ENCODE measurements at places on chromosomes 5 and 9.

DNA sequence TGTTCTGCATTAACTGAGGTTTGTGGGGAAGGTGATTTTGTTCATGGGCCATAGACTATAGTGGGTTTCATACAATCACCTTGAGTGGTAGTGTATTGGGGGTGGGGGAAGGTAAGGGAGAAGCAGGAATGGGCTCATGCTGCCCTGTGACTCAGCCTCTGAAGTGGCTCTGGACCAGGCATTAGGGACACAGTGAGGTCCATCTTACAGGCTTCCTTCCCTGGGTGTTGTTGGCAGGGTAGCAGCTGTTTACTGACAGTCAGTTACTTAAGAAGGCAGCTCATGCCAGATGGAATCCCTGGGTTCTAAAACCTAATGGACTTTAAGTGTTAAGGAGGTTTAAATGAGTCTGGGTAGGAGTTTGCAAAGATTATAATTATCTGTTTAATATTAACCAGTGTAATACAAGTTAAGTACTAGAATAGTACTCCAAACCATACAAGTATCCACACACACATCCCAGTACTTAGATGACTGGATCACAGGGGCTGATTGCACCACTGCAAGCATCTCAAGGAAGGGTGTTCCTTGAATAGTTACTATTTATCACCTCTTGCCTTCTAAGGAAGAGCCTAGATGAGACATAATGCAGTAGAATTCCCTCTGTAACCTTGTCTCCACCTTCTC lies 59.3 kb downstream of the CAST start:
- DNase-seq: no peak

- DNase-seq: no peak
These were observed 11.9 kb upstream of the EQTN start for GRCh38 chr9:27308691-27309390.

GRCh38 chr9:125172031-125172755 lies 17.4 kb downstream of the PPP6C start:
- no peak for DNase-seq

GRCh38 chr9:5336688-5337087 lies 3.0 kb downstream of the RLN1 start:
- DNase-seq: no peak

DNA sequence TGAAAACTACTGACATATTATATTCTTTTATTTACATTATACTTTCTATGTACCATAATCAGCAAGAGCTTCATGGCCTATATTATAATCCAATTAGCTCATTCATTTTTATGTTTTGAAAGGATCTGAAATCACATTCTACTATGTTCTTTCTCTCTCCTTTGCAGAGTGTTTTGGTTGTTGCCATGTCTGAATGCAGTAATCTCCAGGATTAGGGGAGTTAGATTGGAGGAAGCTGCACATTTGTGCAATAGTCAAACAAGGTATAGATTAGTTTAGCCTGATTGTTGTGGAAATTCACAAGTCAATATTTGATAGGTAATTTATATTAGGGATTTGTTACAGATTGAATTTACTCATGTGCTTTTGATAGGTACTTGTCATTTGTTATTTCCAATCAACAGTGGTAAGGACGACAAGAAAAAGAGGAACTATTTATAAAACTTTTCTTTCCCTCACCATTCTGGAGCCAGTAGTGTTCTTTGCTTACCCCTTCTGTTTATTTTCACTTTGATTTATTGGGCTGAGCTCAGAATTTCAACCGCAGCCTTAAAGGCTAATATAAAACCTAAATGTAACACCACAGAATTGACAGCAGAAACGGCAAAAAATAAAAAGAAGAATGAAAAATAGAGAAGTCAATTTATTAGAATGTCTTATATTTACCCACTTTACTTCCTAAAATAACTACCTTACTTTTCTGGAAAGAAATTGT lies 597.0 kb downstream of the CHSY3 start:
- no peak for DNase-seq

GRCh38 chr9:86041311-86041741 lies 58.0 kb downstream of the GOLM1 start:
- peak; percentile 68 for DNase-seq

DNA sequence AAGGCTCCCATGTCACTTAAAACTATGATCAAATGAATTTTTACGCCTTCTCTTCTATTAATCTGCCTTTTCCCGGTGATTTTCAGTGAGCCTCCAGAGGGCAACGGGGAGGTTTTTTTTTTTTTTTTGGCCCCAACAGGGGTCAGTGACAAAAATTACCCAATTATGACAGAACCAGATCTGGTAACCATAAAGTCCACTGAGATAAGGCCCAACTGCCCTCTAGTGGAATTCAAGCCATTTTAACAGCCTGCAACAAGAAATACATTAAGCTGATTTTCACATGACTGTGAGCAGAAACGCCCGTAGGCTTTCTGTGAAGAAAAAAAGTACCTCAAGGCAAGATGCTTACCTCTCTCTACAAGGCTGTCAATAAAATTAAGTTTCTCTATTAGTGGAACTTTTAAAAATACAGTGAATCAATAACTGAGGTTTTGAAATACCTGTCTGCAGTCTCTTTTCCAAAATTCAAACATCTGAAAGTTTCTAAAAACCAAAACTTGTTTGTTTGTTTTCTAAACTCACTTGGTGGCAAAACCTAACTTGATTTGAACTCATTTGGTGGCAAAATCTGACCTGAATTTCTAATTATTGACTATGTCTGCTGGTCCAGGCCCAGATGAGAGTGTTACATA lies 49.7 kb upstream of the FST start:
- no peak for DNase-seq

DNA sequence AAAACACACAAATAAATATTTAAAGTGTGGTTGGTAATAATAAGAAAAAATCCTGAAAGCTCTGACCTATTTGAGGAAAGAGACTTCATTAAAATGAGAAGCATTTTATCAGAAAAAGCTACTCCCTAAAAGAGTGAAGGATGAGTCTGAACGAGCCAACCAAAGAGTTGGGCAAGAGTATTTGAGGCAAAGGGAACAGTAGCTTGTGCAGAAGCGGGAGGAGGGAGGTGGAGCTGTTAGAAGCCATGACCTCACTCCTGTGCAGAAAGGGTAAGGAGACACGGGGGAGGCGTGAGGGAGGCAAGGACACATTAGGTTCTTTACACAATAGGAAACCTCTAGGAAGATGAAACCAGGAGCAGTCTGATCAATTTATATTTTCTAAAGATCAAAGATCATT lies 29.4 kb downstream of the SH3RF2 start:
- no peak for DNase-seq

GRCh38 chr5:90558344-90559192 lies at the start of gene ADGRV1:
Gene ADGRV1 (plus strand): TSS chr5:90558797. CDS start chr5:90558896, 99 bp downstream.
- DNase-seq: peak; percentile 70

- no peak for DNase-seq
These were observed 254.5 kb upstream of the EFNA5 start for GRCh38 chr5:107925200-107925599.

DNA sequence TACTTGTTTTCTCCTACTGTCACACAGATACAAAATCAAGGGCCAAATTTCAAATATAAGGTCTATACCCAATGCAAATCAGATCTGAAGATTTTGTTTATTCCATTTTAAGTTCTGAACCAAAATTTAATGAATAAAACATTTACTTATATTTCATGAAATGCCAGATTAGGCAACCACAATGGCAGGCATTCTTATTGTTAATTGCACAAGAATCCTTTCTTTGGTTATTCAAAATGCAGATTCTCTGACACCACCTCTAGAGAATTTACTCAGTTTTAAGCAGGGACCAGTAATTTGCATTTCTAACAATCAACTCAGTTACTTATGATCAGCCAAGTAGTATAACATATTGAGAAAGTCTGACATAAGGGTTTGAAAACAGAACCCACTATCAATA lies 972.4 kb upstream of the ACO1 start:
- no peak for DNase-seq

GRCh38 chr9:84677080-84677479 lies 7.6 kb downstream of the NTRK2 start:
- DNase-seq: no peak

DNA sequence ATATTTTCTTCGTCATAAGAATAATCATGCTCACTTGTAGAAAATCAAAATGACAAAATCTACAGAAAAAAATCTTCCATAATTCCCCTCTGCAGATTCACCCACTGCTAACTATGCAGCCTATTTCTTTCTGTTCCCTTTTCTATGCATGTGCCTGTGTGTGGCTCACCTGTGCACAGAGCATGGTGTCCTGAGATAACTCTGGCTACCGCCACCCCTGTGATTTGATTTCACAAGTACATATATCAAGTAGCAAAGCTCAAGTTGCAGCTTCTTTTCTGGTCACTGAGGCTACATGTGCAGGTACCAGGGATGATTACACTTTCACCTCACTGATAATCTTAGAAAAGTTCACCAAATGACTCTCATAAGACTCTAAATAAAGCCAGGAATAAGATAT lies 18.4 kb upstream of the ISCA1 start:
- DNase-seq: no peak

DNA sequence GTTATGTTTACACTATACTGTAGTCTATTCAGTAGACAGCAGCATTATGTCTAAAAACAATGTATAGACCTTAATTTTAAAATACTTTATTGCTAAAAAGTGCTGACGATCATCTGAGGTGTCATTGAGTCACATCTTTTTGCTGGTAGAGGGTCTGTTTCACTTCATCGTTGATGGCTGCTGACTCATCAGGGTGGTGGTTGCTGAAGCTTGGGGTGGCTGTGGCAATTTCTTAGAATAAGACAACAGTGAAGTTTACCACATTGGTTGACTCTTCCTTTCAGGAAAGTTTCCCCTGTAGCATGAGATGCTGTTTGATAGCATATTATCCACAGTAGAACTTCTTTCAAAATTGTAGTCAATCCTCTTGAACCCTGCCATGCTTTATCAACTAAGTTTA lies 150.3 kb downstream of the FBXL7 start:
- DNase-seq: no peak

DNA sequence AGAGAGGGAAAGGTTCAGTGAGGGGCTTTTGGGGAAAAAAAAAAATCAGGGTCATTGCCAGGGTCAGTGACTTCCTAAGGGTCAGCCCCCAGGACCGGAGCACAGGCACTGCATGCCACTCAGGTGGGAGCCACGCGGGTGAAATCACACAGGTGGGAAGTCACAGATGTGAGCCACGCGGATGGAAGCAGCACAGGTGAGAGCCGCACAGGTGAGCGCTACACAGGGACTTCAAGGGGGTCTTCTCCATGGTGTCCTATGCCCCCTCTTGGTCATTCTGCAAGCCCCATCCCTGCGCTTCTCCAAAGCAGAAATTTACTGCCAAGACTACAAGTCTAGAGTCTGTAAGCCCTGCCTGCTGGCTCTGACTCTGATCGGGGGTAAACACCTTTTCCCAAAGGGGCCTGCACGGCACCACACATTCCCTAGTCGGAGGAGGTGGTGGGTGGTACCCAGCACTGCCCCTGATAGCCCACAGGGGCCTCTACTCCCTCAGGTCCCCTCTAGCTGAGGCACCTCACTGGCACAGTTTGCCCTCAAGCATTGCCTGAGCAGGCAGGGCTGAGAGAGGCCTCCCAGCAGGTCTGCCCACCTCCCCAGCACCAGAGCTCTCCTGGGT lies 18.3 kb upstream of the OBP2B start:
- no peak for DNase-seq

GRCh38 chr9:91101611-91102168 lies 260.0 kb downstream of the AUH start:
- DNase-seq: no peak

GRCh38 chr5:174991847-174992246 lies 267.5 kb downstream of the MSX2 start:
- DNase-seq: no peak

GRCh38 chr5:158121678-158122077 lies 262.7 kb upstream of the CLINT1 start:
- DNase-seq: no peak

- DNase-seq: no peak
These were observed 5.3 kb downstream of the SLC25A25 start for GRCh38 chr9:128073253-128073886.
